ENCODE measurements at places on chromosomes 4 and X.

DNA sequence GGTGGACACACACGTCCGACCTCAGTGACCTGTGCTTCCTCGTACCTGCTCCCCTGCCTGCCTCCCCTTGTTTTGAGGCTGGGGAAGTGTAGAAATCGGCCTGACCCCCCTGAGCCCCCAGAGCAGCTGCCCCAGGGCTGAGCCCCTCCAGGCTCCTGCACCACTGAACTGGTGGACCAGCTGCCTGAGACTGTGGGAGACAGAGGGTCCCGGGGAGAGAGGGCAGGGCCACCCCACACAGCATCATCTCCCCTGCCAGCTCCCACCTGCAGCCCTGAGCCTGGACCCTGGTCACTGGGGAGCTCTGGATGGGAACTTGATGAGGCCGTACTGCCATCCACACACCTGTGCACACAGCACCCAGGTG is 15.0 kb upstream of the NAT8L start:
- no peak for DNase-seq

- DNase-seq = no peak
Measured at GRCh38 chrX:142095651-142096245, 109.3 kb downstream of the MAGEC2 start.

- DNase-seq = no peak
Measured at GRCh38 chrX:69807400-69807799, 191.5 kb downstream of the EDA start.

DNA sequence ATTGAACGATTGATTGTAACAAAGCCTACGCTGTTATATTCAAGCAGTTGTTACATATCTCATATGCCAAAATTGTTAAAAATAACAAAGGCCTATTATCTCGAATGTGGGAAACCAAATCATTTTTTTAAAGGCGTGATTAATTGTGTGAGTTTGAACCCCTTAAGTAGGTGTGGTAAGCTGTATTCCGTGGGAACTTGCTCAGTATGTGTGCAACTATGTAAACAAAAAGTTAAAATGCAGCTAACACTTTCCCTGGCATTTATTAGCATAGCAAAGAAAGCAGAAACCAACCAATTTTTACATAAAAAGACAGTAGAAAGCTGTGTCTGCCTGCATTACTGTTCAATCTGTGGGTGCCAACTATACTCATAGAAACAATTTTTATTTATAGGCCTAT is 166.0 kb upstream of the HAND2 start:
- no peak for DNase-seq

- no peak for DNase-seq
Measured at GRCh38 chr4:6507345-6507744, 34.9 kb upstream of the PPP2R2C start.

GRCh38 chr4:55437356-55437796 is 41.6 kb downstream of the TMEM165 start:
- no peak for DNase-seq

GRCh38 chr4:39044956-39045826 is 13.0 kb upstream of the TMEM156 start:
- no peak for DNase-seq

DNA sequence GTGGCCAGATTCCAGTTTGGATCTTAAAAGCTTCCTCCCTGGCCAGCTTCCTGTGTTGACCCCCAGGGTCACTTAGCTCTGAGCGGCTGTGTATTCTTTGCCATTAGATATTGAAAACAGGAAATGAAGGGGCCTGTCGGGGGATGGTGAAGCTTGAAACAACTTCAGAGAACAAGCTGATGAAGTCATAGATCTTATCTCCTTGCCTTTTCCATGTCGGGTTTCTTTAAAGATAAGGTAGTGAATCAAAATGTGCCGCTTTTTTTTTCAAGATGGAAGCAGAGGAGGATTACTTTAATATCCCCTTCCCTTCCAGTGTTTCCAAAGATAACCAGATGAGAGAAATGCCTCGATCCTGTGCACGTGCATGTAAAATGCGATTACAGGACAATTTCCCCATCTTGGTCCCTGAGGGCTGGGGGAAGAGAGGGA is 508.5 kb downstream of the MID1IP1 start:
- DNase-seq = peak; percentile 29

- no peak for DNase-seq
Measured at GRCh38 chrX:50577326-50577725, 106.7 kb upstream of the DGKK start.

DNA sequence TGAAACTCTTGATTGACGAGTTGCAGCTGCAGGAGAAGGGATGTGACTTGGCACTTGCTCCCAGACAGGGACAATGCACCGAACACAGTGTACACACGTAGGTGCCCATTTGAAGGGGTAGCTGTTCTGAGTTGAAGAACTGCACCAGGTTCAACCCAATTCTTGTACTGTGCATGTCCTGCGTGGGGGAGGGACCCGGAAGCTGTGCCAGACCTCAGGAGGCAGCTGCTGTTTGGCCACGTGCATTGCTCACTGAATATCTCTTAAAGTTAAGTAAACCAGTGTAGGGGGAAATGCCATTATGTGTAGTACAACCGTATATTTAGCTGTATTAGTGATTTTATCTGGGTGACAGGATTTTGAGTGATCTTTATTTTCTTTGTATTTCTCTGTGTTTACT is 12.0 kb upstream of the RBBP7 start:
- no peak for DNase-seq

- DNase-seq = no peak
Measured at GRCh38 chr4:173735049-173735448, 205.0 kb upstream of the HAND2 start.

DNA sequence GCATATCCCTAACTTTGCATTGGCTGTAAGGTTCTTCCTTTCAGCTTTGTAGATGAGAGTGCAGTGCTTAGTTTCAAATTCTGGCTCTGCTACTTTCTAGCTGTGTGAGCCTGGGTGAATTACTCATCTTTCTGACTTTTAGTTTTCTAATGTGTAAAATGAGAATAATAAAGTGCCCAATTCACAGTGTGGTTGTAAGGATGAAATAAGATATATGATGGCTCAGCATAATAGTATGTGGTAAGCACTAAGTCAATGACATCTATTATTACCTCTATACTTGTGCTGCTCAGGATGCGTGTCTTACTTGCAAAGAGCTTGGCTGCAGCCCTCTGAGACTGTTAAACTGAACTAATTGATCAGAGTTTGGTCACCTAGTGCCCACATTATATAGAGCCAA is 30.6 kb upstream of the ETNPPL start:
- no peak for DNase-seq

- no peak for DNase-seq
Measured at GRCh38 chrX:120408168-120408567, 46.3 kb downstream of the ATP1B4 start.

DNA sequence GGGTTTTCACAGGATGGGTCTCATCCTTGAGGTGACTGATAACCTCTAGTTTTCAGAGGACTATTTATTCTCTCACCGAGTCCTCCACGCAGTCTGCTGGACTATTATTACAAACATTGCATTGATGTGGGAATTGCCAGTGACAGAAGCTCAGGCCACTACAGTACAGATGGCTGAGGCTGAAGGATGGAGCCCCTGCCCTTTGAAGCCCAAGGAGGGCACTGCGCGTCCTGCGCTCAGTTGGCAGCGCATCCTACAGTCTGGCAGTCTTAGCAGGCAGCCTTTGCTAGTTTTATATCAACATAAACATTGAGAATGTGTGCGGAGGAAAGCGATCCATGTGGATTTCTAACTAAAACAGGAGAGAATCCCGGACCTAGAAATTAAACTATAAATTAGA is 1.5 kb upstream of the RELL1 start:
- no peak for DNase-seq

GRCh38 chrX:40949071-40949470 is 136.2 kb upstream of the USP9X start:
- no peak for DNase-seq

DNA sequence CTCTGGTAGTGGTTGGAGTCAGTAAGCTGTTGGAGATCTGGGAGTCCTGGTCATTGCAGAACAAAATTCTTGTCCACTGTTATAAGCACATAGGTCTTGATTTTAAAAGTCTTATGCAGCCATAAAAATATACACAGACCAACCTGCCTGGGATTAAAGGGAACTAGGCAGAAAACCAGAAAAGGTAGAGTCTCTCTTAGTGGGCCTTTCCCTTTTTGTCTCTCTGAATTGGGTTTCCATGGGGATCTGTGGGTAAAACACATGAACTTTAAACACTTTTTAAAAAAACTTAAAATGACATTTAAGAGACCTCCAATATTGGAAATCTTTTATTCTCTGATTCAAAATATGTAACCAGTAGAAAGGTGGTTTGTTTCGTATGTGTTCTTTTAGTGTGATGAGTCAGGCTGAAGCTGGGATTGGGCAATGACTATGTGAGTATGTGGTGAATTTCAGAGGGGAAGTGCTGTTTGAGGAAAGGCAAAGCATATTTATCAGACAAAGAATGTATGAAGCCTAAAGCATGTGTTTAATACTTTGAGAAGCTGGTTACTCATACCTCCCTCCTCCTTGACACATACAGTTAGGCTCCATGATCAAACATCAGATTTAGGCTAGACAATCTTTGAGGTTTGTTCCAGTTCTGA is 29.6 kb downstream of the SLC16A2 start:
- no peak for DNase-seq

DNA sequence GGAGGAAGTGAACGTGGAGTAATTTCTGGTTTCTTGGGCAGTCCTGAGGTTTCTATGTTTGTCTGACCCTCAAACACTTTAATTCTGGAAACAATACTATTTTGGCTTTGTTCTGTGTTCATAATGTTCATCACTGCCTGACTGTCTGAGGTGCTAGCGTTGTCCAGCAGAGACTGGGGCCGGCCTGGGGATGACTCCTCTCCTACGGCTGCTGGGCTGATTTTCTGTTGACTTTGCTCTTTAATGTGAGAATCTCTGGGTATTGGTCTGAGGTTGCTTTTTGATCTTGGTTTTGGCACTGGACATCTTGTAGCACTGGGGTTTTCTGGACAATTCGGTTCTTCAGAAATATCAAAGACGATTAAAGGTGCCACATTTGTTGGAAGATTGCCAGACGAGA is 75.8 kb downstream of the RPS3A start:
- DNase-seq = no peak

- no peak for DNase-seq
Measured at GRCh38 chr4:134201216-134202161, at the start of gene PABPC4L. Gene PABPC4L, minus strand, starts transcription at chr4:134201789. Its CDS starts 770 bp downstream, at chr4:134201019.

- no peak for DNase-seq
Measured at GRCh38 chr4:153589703-153590595, 94.1 kb upstream of the TLR2 start.

DNA sequence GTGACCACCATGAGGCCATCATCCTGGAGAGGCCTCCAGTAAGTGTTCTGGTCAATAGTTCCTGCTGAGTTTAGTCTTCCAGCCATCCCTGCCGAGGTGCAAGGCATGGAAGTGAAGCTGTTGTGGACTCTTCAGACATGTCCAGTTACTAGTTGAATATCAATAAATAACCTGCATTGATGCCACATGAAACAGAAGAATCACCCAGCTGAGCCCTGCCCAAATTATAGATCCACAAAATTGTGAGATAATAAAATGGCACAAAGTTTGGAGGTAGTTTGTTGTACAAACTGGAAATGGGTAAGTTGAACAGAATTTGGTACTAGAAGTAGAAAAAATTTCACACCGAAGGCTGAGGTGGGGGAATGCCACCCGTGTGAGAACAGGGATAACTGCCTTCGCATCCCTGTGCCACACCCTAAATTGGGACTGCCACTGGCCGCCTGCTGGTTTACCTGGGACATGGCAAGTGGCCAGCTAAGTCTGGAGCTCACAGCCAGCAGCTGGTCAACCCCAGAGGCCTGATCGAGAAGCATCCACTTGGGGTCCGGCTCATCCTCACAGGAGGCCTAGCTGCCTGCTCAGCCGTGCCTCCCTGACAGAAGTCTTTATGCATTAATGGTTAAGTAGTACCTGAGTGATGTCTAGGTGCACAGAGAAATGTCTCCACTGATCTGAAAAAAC is 184.5 kb downstream of the SPRY1 start:
- DNase-seq = no peak

DNA sequence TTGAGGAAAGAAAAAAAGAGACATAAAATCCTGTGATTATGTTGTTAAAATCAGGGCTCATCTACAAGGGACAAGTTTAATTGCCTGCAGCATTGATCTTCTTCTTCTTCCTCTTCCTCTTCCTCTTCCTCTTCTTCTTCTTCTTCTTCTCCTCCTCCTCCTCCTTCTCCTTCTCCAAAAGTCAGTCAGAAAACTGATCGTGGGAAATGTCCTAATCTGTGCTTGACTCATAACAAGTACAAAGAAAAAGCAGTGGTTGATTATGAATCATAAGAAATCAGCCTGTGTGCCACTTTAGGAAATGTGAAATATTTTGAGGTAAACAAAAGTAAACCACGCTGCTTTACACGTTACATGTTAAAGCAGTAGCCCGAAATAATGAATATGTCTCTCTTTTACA is 2.7 kb upstream of the ATP10D start:
- DNase-seq = no peak

DNA sequence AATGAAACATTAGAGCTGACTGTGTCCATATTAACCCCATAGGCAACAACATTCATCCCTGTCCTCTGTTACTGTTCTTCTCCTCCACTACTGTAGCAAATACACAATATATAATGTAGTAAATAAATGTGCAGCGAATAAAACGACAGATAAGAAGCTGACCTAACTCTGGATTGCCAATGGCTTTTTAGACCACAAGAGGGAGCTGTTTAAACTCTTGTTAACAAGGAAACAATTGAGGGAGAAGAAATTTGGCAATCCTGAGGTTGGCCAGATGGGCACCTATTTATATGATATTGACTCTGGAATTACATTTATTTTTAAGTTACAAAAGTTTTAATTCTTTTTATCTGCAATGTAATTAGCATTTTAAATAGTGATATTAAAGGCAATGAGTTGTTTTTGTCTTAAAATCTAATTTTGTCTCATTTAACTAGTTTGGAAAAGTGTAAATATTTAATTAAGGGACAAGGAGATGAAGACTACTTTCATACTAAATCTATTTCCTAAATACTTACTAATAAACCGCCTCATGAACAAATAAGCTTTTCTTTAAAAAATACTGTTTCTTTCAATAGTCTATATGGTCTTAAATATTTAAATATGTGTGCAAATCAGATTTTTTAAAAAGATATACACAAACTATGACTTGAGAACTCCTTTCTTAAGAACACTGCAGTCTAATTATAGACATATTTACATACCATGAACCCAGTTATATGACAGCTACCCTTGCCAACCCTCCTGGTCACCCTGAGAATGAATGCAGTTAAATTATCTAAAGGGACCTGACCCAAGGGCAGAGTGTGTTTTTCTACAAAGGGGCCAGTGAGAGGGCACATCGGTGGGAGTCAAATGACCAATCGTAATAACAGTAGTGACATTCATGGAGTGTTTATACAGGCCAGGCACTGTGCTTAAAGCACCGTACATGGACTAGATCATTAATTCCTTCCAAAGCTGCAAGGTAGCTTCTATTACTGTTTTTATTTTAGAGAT is 52.9 kb upstream of the HPF1 start:
- no peak for DNase-seq
